ENCODE measurements at places on chromosomes 4 and X.

- DNase-seq, result no peak
Measured at GRCh38 chr4:104726002-104726401, 231.3 kb upstream of the CXXC4 start.

DNA sequence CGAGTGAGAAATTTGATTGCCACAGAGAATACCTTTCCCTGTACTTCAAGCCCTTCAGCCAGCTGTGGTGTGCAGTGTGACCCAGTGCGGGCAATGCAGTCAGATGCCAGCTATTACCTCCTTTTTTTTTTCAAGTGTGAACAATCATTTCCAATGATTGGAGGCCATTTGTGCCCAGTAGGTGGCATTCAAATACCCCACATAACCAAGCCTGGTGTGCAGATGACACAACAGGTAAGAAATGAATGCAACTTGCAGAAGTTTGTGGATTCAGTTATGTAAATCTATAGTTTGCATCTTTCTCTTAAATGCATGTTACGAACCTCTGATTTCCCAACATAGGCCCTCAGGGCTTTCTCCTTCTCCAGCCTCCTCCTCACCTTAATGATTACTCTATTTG lies 98.0 kb downstream of the CLCN4 start:
- DNase-seq, result no peak

DNA sequence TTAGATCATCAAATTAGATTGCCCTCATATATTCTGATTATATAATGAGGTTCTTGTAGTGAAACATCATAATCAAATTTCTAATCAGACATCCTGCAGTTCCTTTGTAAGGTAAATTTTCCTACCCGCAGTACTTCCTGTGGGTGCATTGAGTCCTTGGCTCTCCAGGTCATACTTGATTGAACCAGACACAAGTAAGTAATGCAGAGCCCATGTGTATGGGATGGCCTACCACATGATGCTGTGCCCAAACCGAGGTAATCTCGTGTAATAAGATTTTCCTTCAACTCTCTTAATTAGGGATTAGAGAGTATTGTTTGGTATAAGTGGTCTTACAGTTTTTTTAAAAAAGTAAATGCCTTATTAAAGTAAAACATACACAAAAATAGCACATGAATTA lies 1841.8 kb downstream of the PCDH7 start:
- DNase-seq, result no peak

DNA sequence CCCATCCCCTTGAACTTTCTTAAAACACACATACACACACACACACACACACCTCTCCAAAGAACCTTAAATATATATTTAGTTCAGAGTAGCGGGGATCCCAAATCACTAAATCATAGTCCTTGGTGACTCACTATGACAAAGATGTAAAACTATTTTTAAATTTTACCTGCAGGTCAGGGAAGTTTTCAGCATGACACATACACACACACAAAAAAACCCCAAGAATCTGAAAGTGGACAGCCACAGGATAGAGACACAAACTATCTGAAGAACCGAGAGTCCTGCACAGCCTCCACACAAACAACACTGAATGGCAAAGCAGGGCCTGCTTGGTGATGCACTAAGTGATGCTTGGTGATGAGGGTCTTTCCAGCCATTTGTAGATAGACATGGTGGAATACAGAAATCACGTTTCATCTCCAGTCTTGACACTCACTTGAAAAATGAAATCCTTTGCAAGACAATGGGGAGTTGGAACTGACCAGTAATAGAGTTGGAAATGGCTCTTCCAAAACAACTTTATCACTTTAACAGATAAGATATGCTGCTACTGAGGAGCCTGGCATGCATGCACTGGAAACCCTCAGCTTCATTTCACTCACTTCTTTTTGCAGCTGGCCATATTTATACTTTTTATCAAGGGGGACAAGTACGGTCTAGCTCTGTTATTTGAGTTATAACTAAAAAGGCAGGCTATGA lies 307.3 kb downstream of the RAPGEF2 start:
- no peak for DNase-seq

DNA sequence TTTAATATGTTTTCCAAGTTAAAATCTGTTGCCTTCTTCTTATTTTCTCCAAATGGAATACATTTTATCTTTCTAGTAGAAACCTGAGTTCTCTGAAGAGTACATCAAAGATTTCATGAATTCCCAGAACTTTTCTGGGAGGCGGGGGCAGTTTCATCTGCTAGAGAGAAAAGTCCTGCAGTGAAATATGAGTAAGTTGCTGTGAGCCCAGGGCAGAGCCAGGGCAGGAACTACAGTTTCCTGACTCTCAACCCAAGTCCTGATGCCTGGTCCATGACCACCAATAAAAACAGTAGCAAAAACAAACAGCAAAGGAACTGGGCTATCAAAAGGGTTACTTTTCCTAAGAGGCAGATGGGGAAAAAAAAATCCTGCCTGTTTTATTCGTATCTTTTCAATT lies 239.4 kb upstream of the CTSO start:
- no peak for DNase-seq

DNA sequence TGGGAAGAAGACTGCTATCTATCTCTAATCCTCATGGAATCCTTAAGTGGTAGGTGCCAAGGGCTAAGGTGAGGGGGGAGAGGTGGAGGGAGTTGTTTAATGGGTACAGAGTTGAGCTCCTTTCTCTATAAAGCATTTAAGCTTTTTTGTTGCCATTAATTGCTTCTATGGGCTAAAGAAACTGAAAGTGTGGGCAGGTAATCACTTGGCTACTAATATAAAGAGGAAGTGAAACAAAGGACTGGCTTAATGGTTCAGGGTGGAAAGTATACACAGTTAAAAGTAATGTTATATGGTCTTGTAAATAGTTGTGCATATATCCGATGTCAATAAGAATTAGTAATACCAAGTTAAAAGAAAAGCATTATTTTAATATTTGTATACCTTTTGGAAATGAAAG lies 83.9 kb downstream of the POLA1 start:
- no peak for DNase-seq

- no peak for DNase-seq
Measured at GRCh38 chr4:79663141-79663540, 255.1 kb upstream of the GK2 start.

GRCh38 chr4:88609387-88609786 lies 17.1 kb downstream of the HERC3 start:
- no peak for DNase-seq

- no peak for DNase-seq
Measured at GRCh38 chr4:166823126-166823525, 411.2 kb downstream of the SPOCK3 start.

GRCh38 chrX:13852001-13852695 lies 35.3 kb upstream of the GPM6B start:
- DNase-seq, result no peak

- no peak for DNase-seq
Measured at GRCh38 chr4:184887333-184887732, 61.6 kb upstream of the ACSL1 start.

DNA sequence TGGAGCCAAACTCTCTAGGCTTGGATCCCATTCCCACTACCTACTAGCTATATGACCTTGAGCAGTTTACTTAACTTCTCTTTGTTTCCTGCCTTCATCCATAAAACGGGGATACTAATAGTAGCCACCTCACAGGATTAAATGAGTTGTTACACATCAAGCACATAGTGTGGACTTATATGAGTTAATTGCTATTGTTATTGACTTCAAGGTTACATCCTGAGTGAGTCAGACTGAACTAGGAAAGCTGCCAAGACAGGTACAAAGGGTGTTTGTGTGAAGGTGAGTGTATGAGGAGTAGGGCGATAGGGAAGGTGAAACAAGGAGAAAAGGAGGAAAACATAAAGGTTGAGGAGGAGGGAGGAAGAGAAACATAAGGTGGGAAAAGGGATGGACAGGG lies 32.2 kb downstream of the TFDP3 start:
- DNase-seq, result no peak

DNA sequence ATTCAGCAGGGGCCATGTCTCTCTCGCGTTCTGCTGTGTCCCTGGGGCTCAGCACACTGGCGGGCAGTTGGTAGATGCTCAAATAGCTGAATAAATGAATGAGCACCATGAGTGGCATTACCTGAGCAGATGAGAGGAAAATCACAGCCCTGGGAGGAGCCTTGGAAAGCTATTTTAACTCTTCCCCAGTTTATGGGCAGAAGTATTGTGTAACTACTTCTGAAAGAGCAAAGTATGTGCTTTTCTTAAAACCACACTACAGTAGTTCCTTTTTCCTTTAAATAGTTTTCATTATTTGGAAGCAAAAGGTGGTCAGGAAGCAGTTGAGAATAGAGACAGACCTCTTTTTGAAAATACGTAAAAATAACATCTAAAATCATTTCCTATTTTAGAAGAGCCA lies 3.0 kb upstream of the PLAC1 start:
- DNase-seq, result no peak

GRCh38 chrX:39690541-39691415 lies 407.0 kb downstream of the BCOR start:
- DNase-seq, result no peak

GRCh38 chr4:54333657-54334056 lies 104.6 kb downstream of the PDGFRA start:
- DNase-seq, result no peak

DNA sequence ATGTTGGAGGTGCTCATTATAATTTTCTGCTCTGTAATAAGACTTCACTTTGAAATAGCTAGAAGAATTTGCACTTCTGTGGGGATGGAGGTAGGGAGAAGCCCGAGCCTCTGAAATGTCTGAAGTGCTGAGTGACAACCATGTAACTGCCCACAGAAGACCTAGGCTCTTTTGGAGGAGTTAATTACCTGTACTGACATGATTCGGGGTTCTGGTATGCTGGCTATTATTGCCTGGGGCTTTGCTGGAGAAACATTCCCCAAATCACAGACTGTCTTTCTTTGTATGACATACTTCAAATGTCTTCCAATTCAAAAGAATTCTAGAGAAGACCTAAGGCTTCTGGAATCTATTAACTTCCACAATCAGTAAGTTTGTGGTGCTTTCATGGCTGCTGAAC lies 211.2 kb upstream of the POF1B start:
- no peak for DNase-seq

DNA sequence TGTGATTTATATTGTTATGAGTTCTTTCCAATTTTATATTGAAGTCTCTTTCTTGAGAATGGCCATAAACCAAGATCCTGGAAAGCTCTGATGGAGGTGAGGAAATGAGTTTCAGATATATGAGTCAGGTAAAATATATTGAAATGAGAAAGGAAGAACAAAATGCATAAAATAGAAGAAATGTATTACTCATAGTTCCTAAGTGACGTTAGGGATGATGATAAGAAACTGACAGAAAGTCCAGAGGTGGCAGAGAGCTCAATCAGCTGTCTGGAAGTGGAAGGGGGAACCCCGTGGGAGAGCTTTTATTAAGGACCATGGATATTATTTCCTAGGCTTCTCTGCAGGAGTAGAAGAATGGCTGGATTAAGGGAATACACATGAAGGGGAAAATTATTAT lies 24.6 kb downstream of the UGT2B7 start:
- no peak for DNase-seq

DNA sequence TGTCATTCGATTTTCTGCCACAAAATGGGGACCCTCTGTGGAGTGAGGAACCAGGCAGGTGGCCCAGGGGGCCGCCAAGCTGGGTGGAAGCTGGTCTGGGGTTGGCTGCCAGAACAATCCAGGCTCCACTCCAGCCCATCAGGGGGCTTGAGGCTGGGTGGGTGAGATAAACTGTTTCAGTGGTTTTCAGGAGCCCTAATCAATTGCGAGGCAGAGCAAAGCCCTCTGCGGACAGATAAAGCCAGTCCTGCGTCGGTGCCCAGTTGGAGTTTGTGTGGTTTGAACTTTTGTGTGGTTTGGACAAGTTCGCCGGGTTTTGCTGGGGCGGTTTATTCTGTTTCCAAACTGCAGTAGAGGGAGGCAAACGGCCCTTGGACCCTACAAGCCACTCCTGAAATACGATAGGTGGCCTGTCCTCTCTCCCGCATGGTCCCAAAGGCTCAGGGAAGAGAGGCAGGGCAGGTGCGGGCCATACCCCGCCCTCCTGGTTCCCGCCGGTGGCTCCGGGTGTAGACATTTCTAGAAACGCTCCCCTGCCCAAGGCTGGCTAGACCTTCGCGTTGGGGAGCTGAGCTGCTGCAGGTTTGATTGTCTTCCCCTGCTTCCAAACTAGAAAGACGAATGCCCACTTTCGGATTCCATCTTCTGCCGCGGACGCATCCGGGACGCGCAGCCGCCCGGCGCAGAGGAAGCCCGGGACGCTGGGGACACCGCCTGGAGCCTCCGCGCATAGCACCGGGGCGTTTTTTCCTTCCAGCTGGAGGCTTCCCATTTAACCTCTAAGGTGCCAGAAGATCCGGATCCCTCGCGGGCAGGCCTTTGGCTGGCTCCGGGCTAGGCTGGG lies 169.0 kb upstream of the BCOR start:
- peak; percentile 44 for DNase-seq

DNA sequence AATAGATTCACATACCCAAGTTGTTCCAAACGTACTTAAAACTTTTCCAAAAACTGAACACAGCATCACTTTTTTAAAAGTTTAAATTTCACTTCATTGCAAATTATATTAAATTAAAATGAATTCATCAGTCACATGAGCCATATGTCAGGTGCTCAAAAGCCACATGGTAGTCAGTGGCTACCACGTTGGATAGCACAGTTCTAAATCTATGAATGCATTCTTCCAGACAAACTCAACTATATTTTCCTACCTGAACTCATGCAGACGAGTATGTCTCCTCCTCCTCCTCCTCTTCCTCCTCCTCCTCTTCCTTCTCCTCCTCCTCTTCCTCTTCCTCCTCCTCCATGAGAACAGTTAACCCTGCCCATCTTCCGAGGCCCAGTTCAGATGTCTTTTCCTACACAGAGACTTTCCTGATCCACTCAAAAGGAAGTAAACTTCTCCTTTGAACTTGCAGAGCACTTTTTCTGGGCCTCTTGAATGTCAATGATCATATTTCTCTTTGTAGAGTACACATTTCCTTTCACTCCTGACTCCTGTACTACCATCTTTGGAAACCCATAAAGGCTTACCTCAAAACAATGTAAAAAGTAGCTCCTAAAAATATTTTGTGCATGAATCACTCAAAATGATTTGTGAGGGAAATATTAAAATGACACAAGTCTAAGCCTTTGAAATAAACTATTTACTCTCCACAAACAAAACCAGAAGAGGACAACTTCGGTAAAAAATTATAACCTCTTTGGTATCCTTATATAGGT lies 172.6 kb downstream of the AMELX start:
- no peak for DNase-seq

DNA sequence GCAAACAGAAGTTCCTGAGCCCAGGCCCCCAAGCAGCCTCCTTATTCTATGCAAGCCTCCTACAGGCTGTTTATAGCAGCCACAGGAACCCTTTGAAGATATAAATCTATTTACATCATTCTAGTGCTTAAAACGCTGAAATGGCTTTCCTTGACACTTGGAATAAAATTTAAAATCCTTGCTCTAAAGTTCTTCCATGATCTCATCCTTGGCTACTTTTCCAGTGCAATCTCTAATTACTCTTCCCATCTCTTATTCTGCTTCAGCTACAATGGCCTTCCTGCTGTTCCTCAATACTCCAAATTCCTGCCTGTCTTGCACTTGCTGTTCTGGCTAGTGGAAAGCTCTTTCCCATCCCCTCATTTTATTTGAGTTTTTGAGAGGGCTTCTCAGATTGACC lies 634.2 kb upstream of the NR3C2 start:
- DNase-seq, result no peak

GRCh38 chr4:126969360-126970235 lies 663.2 kb upstream of the INTU start:
- DNase-seq, result no peak

Data from CD4-positive, alpha-beta T cell treated with Interleukin-6 at 100 ng/mL for 8 hours (primary cell).